ENCODE measurements at places on chromosomes 5 and 9.
A peak's percentile ranks its signal among the peaks of the same experiment; 100 is the strongest.

- DNase-seq = no peak
These were observed 331.3 kb upstream of the CCNG1 start for GRCh38 chr5:163106098-163106497.

GRCh38 chr5:17370651-17371050, 127.4 kb upstream of the TAF11L2 start:
- DNase-seq = no peak

DNA sequence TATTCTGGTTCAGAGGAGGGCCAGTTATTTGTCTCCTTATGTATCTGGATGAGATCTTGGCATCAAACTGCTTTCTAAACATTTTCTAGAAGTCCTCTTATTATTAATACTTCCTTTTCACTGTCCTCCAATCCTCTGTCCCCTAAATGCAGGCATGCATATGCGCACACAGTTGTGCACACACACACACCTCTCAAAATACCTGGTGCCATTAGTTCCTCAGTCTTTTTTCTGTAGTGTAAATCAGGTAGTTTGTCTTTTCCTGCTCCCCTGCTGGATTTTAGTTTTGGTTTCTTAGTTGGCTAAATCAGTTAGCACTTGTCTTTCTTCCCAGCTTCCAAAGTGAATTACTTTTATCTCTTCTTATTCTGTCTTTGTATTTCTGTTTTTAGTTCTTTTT, 55.8 kb upstream of the LRRC70 start:
- DNase-seq = no peak

- DNase-seq = no peak
These were observed 6.6 kb downstream of the GALNT10 start for GRCh38 chr5:154196955-154197652.

GRCh38 chr5:148856009-148856367, 29.6 kb downstream of the ADRB2 start:
- no peak for DNase-seq

DNA sequence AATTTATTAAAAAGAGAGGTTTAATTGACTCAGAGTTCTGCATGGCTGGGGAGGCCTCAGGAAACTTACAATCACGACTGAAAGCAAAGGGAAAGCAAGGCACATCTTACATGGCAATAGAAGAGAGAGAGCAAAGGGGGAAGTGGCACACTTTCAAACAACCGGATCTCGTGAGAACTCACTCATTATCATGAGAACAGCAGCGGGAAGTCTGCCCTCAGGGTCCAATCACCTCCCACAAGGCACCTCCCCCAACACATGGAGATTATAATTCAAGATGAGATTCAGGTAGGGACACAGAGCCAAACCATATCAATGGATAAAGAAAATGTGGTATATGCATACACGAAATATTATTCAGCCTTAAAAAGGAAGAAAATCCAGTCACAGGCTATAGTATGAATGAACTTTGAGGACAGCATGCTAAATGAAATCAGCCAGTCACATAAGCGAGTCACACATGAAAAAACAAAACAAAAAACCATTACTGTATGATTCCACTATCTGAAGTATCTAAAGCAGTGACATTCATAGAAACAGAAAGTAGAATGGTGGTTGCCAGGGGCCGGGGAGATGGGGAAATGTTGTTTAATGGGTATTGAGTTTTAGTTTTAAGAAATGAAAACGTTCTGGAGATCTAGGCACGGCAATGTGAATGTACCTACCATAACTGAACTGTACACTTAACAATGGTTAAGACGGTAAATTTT, 83.4 kb upstream of the PCA3 start:
- no peak for DNase-seq

DNA sequence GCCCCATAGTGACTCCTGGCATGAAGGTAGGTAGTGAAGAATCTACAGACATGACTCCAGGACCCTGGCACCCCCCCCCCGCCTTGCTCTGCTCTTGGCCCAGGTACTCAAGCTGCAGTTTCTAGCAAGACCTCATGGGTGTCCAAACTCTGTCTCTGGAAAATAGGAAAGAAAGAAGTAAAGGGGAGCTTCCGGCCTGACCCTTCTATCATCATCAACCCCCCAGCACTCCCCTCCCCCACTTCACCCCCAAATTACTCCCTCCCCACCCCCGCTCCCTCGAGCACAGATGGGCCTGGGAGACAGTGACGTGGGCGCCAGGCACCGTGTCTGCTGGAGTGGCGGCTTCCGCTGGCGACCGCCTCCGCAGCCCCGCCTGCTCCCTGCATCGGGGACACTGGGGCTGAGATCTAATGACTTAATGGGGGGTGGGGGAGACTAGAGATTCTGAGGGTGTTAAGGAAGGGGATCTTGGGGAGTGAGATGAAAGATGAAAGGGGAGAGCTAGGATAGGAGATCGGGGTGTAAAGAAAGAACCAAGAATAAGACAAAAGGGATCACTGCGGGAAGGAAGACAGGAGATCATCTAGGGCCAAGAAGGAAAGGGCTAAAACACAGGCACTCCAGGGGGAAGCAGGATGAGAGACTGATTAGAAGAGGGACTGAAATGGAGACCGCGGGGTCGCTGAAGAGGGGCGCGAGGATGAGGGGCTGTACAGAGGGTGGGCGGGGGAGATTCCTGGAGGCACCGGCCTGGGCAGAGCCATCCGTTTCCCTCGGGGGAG, 1.1 kb upstream of the DNAJB5 start:
- no peak for DNase-seq

- DNase-seq = no peak
These were observed 118.8 kb downstream of the GAPVD1 start for GRCh38 chr9:125380406-125380805.

DNA sequence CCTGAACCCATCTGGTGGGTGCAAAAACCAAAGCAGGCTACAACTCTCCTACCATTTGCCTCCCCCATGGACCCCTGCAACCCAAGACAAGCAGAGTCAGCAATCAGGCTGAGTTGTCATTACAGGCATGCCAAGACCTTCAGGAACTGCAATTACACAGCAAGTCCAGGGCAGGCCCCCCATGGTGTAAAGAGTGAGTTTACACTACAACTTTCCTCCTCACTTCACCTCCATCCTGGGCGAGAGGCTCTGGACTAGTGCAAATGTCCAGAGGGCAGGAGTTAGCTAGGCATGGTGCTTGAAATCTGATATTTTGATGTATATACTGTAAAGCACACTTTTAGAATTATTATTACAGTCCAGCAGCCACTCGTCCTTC, 7.0 kb upstream of the P4HA2 start:
- DNase-seq = no peak

DNA sequence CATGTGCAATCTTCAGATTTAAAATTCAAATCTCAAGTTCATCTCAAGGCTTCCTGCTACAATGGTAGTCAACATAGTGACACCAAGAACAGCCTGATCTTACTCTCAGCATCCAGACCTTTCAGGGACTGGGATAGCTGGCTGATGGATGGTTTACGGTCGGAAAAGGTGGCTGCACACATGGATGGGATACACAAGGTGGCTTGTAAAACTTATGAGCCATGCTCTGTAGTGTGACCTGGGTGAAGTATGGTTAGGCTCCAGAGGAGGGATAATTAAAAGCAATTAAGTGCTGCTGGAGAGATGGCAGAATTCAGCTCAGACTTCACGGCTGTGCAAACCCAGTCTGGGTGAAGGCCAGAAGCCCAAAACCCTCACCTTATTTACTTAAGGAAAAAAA, 379.5 kb downstream of the NFIB start:
- no peak for DNase-seq

GRCh38 chr9:2087500-2088313, 72.6 kb downstream of the SMARCA2 start:
- peak; percentile 14 for DNase-seq

DNA sequence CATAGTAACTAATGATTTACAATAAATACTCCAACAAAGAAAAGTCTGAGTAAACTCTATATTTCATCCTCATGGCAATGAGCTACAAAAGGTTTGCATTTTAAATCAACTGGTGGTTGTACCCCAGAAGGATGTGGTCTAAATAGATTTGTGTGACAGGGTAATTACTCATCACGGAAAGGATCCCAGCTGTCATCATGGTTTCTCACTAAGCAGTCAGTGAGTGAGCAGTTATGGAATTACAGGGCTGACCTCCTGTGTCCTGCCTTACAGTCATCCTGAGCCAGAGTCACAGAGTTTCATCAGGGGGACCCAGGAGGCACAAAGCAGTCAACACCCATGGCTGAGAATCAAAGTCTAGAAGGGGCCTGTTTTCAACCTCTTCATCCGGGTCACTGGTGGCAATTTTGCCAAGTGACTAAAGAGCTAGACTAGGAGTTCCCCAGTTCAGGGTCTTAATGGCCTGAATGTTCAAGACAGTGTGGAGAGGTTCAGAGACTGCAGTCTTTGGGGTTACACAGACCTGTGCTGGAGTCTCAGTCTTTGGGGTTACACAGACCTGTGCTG, 210.7 kb upstream of the SLC24A2 start:
- peak; percentile 22 for DNase-seq

GRCh38 chr5:10621832-10622231, 58.0 kb downstream of the ANKRD33B start:
- DNase-seq = no peak

DNA sequence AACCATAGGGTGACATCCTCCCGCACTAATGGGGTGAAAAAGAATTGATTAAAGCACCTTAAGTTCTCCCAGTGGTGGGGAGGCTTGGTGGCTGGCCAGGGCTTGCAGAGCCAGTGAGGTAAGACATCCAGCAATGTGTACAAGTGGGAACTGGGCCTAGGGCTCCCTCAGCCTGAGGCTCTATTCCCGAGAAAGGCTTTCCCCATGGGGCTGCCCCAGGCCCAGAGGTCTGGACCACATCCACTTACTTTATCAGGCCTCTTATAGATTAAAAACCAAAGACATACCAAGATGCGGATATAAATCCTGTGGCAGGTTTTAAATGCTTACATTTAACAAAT, 35.3 kb downstream of the C5orf15 start:
- DNase-seq = no peak

- no peak for DNase-seq
These were observed 463.2 kb upstream of the KLF4 start for GRCh38 chr9:107952773-107953172.

DNA sequence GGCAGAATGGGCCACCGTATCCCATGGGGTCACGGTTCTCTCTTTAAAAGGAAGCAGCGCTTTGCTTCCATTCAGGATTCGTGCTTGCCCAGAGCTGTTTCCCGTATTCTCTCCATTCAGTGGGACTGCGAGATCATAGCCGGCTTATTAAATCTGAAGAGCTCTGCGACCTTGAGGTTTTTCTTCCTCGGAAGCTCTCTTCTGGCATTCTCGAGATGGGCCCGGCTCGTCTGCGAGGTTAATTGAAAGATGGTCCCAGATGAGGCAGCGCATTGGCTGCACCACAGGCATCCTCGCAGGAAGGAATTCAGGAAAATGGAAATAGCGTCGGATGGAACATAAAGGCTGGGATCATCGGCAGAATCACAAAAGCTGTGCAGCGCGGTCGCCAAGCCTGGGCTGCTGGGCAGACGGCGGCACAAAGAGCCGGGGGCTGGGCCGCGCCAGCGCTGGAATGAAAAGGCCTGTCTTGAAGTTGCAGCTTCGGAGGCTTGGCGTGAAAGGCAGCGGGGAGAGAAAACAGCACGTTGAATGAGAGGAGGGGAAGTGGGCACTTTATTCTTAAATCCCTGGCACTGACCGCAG, 236.2 kb downstream of the IRX2 start:
- no peak for DNase-seq

DNA sequence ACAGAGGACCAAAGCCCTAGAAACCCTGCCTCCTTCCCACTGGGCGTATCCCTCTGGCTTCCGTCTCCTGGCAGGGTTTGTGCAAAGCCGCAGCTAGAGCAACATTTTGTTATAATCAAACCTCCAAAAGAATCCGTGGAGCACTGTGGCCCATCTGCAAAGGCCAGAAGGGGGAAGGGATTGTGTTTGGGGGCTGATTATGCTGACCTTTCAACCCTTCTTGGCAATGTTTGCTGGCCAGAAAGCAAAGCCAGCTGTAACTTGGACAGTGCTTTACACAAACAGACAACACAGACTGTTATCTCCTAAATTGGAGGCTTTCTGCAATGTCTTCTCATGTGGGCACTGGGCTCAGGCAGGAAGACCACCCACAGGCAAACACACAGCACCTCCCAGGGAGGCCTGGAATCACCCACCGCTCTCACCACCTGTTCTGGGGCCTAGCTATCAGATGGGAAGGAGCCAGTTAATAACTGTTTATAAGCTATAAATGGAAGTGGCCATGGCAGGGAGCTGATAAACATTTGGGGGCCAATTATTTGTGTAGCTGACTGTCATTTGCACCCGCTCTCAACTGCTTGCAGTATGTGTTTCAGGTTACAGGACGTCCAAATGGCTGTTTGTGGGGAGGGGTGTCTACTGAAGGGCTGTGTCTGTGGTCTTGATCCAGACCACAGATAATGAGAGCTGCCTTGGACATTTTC, 121.6 kb upstream of the ERCC6L2 start:
- DNase-seq = no peak

GRCh38 chr9:88390371-88390990, 2.2 kb downstream of the SPIN1 start:
- DNase-seq = no peak

GRCh38 chr9:109717342-109717741, 62.7 kb upstream of the PALM2AKAP2 start:
- DNase-seq = no peak

DNA sequence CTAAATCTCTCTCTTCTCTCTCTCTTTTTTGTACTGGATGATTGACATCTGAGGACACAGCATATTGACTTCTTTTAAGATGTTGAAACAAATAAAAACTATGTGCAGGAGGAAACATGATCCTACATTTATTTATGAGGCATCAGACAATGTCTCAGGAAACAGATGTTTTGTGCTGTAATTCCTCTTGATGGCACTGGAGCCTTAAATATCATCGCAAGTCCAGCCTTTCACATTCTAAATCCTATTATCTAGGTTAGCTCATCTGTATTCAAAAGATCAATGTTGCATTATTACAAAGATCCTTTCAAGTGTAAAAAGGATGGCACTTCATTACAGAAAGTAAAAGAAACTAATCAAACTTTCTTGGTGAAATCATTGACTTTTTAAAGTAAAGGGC, 63.9 kb downstream of the MAT2B start:
- DNase-seq = no peak

DNA sequence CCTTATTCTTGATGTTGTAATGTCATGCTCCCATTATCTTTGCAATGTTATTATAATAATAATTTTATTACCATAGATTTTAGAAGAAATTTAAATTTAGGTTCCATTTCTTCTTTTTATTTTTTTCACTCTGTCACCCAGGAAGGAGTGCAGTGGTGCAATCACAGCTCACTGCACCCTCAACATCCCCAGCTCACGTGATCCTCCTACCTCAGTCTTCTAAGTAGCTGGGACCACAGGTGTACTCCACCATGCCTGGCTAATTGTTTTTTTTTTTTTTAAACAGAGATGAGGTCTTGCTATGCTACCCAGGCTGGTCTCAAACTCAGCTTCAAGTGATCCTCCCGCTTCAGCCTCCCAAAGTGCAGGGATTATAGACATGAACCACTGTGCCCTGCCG, 11.9 kb downstream of the ZFR start:
- no peak for DNase-seq

GRCh38 chr5:159732220-159732619, 184.1 kb upstream of the ADRA1B start:
- DNase-seq = no peak

All from GM18507 (cell line).